ENCODE measurements at places on chromosomes 16 and 17.
A peak's percentile ranks its signal among the peaks of the same experiment; 100 is the strongest.

GRCh38 chr17:79699386-79700036 is 31.2 kb upstream of the ENPP7 start:
- DNase-seq = peak; percentile 81

- no peak for DNase-seq
Observed at GRCh38 chr16:73713778-73714495, 582.7 kb upstream of the PSMD7 start.

- no peak for DNase-seq
Observed at GRCh38 chr17:60817192-60817591, 139.5 kb downstream of the BCAS3 start.

GRCh38 chr16:89476811-89477261 is 13.5 kb downstream of the ANKRD11 start:
- no peak for DNase-seq

- DNase-seq = no peak
Observed at GRCh38 chr16:56116577-56116964, 74.7 kb upstream of the GNAO1 start.

DNA sequence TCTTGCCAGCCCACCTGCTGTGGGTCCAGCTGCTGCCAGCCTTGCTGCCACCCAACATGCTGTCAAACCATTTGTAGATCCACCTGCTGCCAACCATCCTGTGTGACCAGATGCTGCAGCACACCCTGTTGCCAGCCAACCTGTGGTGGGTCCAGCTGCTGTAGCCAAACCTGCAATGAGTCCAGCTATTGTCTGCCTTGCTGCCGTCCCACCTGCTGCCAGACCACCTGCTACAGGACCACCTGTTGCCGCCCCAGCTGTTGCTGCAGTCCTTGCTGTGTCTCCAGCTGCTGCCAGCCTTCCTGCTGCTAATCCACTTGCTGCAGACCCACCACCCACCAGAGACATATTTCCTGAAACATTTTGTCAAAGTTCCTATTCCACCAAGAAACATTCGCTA is 641 bp downstream of the KRTAP9-1 start:
- DNase-seq = no peak

DNA sequence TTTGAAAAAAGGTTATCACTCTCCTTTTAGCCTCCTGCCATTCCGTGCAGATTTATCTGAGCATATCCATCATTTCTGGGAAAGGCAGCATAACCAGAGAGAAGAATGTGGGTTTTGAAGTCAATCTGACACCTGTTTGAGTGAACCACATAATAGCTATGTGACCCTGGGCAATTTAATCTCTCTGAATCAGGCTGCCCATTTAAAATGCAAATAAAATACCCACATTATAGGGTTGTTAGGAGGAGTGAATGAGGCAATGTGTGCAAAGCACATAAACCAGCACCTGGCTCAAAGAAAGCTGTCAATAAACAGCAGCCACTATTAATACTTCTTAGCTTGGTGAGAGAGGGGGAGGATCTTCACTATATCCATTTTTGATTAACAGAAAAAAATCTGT is 88.0 kb downstream of the CACNG1 start:
- DNase-seq = no peak

GRCh38 chr17:66627985-66628384 is 206.9 kb upstream of the CACNG5 start:
- DNase-seq = no peak

GRCh38 chr17:77796176-77796860 is 162.2 kb upstream of the TNRC6C start:
- no peak for DNase-seq

Data from T47D (cell line).